ENCODE measurements at places on chromosomes 3 and 15.

GRCh38 chr3:75260-75659, 121.3 kb upstream of the CHL1 start:
- no peak for DNase-seq

- no peak for DNase-seq
Measured at GRCh38 chr3:194310060-194310835, 40.9 kb downstream of the CPN2 start.

- DNase-seq, result no peak
Measured at GRCh38 chr3:183128709-183129108, 29.4 kb upstream of the MCCC1 start.

DNA sequence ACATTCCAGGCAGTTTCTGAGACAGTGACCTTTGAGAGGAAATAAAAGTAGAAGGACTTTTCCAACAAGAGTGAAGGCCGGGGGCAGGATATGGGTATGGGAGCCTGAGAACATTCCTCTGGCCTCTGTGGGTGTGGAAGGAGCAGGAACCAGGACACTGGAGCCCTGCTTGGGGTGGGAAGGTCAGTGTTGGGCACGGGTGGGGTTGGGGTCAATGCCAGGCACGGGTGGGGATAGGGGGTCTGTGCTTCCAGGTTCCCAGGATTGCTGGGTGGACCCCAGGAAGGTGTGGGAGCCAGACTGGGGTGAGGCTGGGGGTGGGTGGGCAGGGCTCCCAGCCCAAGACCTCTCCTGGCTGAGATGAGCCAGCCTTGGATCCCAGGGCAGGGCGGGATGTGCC, 163.5 kb downstream of the NSMCE3 start:
- no peak for DNase-seq

DNA sequence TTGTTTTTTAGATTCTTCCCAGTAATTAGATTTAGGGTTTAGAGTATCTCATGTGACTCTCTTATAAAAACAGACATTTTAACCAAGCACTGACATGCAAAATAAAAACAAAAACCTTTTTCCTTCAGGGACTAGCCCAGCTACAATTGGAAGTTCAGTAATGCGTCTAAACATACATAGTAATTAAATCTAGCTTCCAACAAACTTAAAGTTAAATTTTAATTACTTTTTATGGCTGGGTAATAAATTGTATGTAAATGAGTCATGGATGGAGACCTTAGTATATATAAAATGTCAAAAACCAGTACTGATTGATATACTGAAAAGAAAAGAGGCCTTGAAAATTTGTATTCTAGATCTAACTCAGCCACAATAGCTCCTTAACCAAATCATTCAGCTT, 43.6 kb upstream of the AP4E1 start:
- DNase-seq, result no peak

DNA sequence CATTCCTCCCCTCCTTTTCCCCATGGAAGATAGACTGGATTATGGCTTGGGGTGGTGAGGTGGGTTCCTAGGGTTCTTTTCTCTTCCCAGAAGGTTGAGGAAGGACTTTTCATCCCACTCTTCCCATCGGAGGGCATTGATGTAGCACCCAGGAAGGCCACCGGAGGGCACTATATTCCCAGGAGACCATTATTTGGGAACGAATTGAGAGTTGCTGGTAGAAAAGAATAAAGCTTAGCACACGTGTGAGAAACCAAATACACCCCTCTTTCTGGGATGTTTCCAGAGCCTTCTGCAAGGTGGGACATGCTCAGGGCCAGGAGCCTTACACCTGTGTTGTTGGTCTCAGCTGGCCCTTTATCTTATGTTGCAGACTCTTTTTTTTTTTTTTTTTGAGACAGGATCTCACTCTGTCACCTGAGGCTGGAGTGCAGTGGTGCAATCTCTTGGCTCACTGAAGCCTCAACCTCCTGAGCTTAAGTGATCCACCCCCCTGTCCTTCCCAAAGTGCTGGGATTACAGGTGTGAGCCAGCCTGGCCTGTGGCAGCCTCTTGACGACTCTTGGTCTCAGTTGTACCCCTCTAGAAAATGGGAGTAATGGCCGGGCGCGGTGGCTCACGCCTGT, 6.3 kb upstream of the CDC25A start:
- DNase-seq, result peak; percentile 81

DNA sequence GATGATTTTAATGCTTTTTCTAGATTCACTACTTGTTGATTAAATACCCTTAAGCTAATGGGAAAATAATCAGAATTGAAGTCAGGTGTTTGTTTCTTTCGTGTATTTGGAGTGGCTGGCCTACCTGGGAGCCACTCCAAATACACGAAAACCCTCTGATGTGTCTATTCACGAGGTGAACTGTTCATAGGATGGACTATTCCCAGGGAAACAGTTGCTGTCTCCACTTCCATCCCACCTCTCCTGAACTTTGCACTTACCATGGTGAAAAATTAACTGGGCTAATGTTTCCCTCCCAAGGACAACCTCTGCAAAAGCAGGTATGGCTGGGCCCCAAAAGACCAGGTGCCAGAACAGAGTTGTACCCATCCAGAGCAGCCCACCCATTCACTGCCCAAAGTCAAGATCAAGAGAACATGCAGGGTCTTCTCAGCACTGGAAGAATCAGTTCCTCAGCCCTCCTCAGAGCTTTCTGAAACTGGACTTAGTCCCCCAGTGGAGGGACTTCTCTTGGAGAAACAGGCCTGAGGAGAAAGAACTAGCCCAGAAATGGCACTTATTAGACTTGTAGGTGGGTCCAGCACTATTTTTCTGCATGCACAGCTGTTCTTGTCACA, 2.9 kb upstream of the SMAD3 start:
- no peak for DNase-seq

DNA sequence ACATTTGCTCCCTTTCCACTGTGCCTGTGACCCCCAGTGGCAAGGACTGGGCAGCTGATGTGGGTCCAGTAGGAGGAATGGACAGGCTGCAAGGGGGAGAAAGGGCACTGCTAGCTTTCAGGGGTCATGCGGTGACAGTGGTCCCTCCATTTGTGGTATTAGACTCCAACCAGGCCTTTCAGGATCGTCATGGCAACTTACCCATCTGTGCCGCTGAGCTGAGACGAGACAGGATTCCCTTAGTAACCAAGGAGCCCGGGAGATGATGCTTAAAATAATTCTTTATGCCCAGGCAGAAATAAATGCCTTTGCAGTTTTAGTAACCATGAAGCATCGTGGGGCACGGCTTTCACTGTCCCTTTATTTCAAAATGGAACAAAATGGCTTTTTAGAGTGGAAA, 15.9 kb upstream of the MRPL3 start:
- DNase-seq, result no peak

GRCh38 chr3:103494011-103494410, 1059.2 kb downstream of the ZPLD1 start:
- DNase-seq, result no peak

DNA sequence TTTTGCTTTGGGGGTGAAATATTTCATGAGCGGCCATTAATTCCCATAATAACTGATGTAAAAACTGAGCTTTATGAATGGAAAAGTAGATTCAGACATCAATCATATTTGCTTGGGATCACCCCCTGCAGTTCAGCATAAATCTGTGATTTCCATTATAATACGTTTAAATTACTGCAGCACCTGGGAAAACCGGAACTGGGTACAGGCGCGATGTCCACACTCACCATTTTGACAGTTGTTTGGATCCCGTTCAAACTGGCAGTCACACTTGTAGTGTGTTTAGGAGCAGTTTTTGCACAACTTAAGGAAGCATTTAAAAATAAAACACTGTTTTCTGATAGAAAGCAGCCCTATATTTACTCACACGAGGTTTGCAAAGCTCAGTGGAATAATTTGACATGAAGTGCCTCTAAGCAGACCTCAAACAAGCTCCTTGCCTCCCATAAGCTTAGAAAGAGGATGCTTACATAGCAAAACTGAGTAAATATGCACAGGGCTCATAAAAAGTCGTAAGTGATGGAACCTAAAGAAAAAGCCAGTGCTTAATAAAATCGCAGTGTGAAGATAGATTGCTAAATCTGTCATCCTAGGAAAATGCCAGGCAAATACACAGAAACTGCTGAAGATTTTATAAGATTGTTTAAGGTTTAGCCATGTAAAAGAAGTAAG, 377.6 kb downstream of the PTPRG start:
- DNase-seq, result no peak

DNA sequence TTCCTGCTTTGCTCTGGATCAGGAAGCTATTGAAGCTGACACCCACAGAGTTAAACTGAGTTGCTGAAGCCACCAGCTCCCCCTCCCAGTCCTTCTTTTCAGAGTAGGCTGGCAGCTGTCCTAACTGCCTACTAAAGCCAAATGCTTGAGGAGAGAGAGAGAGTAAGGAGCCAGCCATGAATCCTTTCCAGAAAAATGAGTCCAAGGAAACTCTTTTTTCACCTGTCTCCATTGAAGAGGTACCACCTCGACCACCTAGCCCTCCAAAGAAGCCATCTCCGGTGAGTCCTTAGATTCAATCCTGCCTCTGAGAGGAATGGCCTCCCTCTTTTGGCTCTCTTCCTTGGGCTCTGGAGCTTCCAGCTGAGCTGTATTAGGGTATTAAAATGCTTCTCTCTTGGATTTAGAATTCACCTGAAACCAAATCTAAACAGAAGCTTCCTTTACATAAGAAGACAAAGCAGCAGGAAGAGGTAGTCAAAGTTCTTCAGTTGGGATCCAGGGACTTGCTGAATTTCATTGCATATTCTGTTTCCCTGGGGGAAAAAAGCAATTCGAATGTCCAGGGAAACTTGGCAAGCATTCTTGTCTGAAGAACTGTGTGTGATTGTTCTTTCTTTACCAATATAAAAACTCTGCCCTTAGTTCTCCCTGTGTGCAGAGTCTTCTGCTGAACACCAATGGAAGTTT, at the start of gene SLC15A2:
Gene SLC15A2, plus strand, starts transcription at position 101 of the 690 bp plus-strand sequence. Its CDS starts 76 bp downstream, at position 177.
- no peak for DNase-seq

GRCh38 chr3:108060331-108060730, 30.5 kb downstream of the CD47 start:
- DNase-seq, result no peak

GRCh38 chr3:196175722-196176121, 35.5 kb downstream of the ZDHHC19 start:
- DNase-seq, result no peak

- no peak for DNase-seq
Measured at GRCh38 chr15:99324082-99324620, 72.9 kb downstream of the LRRC28 start.

DNA sequence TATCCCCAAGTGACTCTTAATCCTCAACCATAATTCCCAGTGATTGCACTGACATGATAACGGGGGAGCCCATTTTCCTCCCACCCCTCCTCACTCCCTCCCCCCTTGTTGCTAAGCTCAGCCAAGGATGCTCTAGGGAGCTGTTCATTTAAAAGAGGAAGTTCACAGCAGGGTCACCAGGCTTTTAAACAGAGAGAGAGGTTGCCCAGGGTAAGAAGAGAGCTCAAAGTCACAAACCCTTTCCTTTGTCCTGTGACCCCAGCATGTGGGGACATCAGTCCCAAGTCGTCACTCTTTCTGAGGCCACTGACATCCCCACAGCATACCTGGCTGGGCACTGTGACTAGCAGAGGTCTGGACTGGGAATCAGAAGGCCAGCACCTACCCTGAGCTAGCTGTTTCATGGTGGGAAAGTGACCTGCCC, 144.1 kb downstream of the RORA start:
- DNase-seq, result peak; percentile 96

DNA sequence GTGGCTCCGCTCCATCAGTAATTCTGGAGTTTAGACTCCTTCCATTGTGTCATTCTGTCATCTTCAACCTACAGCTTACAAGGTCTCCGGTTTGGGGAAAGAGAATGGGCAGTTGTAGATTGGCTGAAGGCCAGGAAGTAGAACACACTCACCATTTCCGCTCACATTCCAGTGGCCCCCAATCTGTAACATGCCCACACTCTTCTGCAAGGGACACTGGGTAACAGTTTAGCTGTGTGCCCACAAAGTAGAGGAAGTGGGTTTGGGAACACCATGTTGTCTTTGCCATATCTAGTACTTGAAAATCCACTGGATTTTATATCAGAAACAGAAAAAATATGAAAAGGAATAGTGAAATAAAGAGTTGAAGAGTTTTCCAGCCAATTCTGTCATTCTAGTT, 153.5 kb downstream of the SV2B start:
- DNase-seq, result no peak

DNA sequence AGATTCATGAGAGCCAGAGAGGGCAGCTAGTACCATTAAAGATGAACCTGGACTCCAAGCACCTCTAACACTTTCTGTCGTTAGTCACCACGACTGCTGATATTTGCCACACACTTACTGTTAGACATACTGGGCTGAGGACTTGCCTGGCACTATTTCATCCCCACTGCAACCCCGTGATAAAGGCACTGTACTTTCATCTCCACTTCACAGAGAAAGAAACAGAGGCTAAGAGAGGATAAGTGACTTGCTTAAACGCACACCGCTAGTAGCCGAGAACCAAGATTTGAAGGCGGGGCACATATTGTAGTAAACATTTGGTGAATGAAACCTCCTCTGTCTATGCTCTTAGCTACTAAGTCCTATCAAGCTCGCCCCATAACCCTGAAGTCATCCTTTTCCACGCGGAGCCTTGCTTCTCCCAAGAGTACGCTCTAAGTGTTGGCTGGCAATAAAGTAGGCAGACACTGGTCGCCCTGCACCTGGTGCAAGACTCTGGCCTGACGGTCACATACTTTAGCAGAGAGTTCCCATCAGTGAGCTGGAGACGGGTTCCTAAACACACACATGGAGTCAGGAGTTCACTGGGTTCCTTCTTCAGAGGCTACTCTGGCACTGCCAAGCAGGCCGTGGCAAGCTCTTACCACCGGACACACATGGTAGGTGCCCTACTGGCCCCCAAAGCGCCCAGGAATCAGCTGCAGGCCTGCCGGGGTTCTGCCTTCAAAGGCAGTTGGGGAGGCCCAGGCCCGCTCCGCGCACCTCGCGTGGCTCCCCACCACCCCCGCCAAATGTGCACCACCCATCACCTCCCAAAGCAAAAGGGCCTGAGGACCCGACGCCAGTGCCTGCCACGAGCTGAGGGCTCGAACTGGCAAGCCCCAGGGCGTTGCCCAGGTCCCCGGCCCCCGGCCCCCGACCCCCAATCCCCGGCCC, 951 bp downstream of the POMGNT2 start:
- DNase-seq, result peak; percentile 17

- peak; percentile 54 for DNase-seq
Measured at GRCh38 chr15:51935466-51936104, 36.0 kb downstream of the LEO1 start.

DNA sequence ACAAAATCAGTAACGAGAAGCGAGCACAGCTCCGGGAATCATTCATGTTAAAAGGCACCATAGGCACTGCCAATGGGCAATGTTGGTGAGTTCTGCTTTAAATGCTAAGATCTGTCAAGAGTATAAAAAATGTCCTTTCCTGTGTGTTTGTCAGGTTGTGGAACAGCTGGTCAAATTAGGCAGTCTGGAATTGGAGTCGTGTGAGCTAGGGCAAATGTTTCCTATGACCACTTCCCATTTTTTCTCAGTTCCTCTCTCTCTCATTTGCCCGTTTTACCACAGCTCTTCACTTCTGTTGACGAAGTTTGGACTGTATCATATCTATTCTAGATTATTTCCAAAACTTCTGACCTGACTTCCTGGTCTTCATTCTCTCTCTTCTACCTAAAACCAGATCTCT, 60.8 kb upstream of the GOLIM4 start:
- DNase-seq, result no peak

GRCh38 chr15:65334586-65335231, 30.2 kb downstream of the RNU5B-1 start:
- peak; percentile 71 for DNase-seq
